ENCODE measurements at places on chromosomes 12 and 14. TPM values are rescaled to one million over a fixed set of nuclear protein-coding genes. Genes with fewer than 3 reads are reported as not detected.
A peak's percentile ranks its signal among the peaks of the same experiment; 100 is the strongest.

DNA sequence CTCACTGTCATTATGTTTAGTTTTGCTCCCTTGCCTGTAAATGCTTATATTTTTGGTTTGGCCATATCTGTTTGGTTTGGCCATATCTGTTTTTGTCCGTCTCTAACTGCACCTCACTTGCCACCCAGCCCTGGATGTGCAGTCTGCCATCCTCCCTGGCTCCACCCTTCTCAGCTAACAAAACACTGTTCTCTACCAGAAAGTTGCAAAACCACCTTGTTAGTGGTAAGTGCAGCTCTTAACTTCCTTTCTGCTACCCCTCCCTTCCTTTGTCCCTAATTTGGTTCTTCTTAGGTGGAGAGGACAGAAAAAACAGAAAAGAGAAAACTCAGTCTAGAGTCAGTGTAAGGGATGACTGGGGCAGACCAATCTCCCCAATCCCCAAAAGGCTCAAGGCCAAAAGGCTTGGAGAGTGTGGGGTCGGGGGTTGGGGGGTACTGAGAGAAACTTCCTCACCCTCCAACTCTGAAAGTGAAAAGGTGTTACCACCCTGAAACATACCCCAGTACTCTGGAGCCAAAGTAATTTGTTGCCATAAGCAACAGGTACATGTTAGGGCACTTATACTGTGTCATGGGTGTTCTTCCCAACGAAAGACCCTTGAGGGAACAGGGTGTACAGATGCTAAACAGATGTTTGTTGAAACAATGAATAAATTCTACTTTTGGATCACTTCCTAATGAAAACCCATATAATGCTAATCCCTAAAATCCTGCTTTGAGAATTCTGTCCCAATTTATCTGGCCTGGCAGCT lies 5.0 kb downstream of the BIN2 start:
- DNase-seq, result no peak

Gene AP4S1
- 8.5 TPM for total RNA-seq

DNA sequence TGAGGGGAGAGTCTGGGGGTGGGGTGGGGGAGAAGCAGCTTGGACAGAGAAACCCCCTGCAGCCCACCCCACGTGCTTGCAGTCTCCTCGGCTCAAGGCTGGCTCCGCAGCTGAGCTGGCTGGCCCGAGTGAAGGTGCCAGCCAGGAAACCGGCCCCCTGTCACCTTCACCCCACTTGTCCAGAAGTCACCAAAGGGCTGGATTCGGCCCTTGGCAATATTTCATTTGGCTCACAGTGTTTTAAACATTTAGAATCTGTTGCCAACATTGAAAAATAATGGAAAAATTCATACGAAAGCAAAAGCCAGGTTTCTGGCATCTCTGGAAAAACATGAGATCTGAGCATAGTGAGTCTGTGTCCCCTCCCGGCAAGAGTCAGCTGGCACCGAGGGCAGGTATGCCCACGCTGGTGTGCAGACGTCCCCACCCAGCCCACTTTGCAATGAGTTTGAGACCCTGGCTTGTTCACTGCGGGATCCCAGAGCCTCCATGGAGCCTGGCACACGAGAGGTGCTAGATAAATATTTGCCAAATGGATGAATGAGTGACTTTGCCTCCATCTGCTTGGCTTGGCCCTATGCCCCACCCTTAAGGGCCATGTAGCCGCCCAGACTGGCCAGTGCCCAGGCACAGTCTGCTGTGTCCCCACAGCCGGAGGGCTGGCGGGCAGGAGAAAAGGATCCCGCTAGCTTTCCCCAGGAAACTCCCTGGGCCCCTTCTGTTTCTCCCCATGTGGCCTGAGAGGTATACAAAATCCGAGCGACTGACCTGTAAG lies 18.2 kb downstream of the MSI1 start:
- no peak for DNase-seq

Gene KRT3
- total RNA-seq, result not detected

DNA sequence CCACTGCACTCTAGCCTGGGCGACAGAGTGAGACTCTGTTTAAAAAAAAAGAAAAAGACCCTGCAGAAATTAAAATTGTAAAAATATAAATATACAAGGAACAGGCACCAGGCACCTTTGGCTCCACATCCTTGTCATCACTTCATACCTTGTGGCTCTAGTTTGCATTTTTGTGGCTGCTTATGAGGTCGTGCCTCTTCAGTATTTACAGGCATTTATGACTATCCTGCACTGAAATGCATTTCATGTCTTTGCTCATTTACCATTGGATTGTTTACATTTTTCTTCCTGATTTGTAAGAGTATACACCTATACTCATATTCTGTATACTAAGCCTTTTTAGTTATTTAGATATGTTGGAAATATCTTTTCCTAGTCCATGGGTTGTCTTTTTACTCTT lies 20.1 kb downstream of the BICD1 start:
- no peak for DNase-seq

DNA sequence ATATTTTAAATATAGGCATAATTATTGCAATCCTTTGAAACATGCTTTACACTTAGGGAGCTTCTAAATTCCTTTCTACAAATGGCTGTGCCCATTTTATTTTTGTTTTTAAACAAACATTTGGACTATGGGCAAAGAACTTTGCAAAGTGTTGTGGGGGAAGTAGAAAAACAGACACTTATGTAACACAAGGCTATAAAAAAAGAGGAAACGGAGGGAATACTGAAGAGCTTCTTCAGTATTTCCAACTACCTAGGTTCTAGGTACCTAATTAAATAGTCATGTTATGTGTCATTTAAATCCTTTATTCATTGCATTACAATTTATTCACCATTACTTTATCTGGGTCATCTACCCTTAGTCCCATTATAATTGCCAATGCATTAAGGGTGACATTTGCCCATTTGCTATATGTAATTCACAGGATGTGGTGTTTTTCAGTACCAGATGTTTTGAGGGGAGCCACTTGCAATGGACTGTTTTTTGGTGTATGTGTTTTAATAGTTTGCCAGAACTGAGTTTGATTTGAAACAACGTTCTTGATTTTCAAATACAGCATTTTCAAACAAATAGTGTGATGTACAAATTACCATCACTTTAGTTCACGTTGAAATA lies 1.5 kb upstream of the MSRB3 start:
- no peak for DNase-seq

Gene MRPL51
- total RNA-seq, result 71.3 TPM

Gene GABARAPL1
- 73.1 TPM for total RNA-seq

DNA sequence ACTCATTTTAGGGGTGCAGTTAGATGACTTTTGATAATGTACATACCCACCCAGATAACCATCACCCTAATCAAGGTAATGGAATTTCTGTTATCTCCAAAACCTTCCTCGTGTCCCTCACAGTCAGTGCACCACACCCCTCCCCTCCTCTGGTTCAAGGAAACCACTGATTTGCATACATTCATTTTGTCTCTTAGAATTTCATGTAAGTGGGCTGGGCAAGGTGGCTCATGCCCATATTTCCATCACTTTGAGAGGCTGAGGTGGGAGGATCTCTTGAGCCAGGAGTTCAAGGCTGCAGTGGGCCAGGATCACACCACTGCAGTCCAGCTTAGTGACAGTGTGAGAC lies 15.7 kb downstream of the ADIPOR2 start:
- no peak for DNase-seq

- DNase-seq, result no peak
Measured at GRCh38 chr12:67559751-67560150, 88.8 kb upstream of the DYRK2 start.

DNA sequence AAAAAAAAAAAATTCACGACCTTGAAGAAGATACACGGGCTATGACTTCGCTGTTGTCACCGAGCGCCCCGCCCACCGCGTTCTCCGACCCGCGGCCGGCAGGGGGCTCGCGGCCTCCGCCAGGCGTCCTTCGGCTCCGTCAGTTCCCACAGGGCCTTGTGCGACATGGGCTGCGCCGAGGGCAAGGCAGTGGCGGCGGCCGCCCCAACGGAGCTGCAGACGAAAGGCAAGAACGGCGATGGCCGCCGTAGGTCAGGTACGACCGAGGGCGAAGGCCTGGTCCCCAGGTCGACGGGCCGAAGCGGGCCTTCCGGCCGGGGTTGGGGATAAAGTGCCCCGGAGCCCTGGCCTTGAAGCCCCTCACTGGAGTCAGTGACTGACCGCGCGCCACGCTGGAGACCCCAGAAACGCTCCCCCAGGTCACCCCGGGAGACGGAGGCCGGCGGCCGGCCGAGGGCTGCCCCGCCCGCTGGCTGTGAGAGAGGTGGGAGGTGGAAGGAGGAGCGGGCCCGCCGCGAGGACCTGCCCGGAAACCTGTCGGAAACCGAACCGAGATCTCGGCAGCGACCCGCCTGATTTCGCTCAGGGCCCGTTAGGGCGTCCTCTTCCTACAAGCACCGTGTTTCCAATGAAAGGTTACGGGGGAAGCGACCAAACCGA lies at the start of gene TXNRD1:
Gene TXNRD1, plus strand, starts transcription at position 142 of the 660 bp plus-strand sequence. Its CDS starts 24 bp downstream, at position 166.
- DNase-seq, result peak; percentile 88

- DNase-seq, result no peak
Measured at GRCh38 chr12:119749666-119750065, 81.7 kb downstream of the PRKAB1 start.

DNA sequence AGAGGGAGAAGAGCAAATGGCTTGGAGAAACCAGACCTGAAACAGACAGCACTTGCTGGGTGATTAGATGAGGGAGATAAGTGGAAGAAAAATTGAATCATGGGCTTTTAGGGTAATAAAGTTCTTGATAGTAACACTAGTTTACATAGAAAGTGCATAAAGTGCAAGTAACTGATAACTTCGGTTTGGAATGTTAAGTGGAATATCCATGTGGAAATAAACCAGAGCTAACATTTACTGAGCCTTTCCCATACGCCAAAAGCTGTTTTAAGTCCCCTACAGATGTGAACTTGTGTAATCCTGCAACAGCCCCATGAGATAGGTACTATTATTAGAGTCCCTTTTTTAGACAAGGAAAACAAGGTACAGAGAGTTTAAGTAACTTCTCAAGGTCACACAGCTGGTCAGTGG lies 77.1 kb upstream of the NUDT4 start:
- no peak for DNase-seq

Gene MTA1
- total RNA-seq, result 69.6 TPM

Gene ERBB3
- total RNA-seq, result 1.9 TPM

DNA sequence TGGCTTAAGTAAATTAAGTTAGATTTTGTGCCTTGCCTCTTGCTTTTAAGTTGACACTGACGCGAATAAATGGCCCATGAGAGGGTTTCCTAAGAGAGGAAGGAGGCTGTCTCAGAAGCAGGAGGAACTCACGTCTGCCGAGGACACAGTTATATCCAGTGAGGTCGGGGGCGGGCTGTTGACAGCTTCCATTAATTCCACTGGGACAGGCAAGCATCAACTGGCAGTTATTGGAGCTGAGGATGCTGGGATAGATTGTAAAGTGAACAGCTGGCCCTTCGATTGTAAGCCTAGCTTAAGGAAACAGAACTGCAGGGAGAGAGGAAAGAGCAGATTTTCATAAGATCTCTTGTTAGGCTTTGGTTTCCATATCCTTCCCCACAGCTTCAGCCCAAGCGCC lies 399.2 kb downstream of the IPO8 start:
- DNase-seq, result no peak

GRCh38 chr12:14410177-14410576 lies 44.7 kb downstream of the ATF7IP start:
- DNase-seq, result no peak
